ENCODE measurements at places on chromosomes 4 and X. TPM values are rescaled to one million over a fixed set of nuclear protein-coding genes. Genes with fewer than 3 reads are reported as not detected.

MYL5 gene
- total RNA-seq, result 14.3 TPM

RASL11B gene
- total RNA-seq, result 0.15 TPM

- no peak for DNase-seq
These were observed 52.8 kb downstream of the FHDC1 start for GRCh38 chr4:152988721-152989553.

- DNase-seq, result no peak
These were observed 1179.6 kb upstream of the PCDH7 start for GRCh38 chr4:29540439-29541102.

DNA sequence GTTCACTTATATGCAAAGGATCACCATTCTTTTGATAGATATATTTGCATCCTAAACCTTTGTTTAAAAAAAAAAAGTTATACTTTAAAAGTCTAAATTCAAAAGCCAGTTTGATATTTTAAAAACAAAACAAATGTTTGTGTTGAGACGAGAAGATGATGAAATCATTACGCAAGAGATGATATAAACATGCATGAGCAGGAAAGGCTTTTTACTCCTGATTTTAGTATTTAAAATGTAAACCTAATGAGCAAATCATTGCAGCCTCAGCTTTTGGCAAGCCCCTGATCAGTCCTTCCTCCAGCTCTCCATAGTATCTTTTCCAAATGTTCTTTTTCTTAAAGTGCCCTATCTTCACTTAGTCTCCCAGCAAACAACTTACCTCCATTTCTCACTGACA lies 115.6 kb downstream of the ARAP2 start:
- no peak for DNase-seq

DNA sequence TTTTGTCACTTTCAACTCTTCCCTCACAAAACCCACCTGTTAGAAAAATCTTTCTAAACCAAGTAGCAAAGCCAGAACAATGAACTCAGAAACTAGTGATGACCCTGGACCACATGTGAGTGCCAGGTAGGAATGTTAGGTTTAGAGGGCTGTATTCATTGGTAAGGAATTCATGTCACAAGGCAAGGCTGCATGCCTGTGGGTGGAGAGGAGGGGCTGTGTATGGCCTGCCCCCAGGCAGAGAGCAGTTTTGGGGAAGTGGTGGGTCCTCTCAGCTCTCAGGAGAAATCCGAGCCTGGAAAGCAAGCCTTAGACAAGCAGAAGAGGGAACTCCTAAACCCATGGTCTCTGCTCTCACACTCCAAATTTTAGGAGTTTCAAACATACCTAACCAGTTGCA lies 2.4 kb downstream of the RNF175 start:
- DNase-seq, result no peak

ADRA2C gene
- total RNA-seq, result not detected

SPANXN2 gene
- not detected for total RNA-seq

- no peak for DNase-seq
These were observed 654 bp upstream of the DDIT4L start for GRCh38 chr4:100190643-100191600.

GRCh38 chr4:108449129-108449528 lies 171.2 kb upstream of the RPL34 start:
- DNase-seq, result no peak

DNA sequence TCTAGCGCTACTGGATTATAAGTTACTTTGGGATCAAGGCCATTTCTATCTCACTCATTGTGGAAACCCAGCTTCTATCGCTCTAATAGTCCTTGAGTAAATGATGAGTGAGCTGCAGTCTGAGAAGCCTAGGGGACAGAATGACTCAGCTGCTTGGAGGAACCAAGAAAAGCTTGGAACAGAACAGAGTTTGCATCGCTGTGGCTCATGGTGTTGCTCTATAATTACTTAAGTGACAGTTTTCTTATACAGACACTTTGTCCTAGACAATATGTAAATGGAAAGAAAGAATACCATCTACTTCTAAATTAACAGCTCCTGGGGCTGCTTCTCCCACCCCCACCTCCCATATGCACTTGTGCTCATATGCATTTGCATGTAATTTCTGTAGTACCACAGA lies 156.9 kb downstream of the SLIT2 start:
- DNase-seq, result no peak

DNA sequence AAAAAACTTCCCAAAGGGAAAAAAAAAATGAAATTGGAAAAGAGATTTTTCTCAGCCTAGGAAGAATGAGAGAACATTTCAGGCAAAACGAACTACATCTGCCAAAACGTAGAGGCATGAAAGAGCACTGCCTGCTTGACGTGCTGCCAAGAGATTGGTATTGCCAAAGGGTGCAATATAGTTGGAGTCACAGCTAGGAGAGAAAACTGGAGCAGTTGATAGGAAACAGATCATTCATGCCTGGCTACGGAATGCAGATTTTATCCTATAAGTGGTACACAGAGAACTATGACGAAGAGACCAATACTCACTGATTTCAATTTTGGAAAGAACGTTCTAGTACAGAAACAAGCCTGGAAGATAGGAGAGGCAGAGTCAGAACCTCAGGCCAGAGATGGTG lies 68.4 kb upstream of the IQCM start:
- DNase-seq, result no peak

DNA sequence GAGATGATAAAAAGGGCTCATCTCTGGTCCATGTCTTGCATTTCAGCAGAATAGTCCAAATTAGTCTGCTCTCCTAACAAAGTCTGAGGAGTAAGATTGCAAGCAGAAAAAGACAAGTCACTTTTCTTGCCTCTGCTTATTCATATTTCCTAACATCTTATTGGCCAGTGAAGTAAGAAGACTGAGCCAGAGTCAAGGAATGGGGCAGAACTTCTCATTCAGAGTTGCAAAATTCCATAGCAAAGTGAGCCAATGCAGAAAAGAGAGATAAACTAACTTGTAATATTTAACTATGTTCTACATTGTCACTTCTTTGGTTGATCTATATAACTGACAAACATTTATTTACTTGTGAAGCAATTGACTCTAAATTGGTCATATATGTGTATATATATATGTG lies 2304.0 kb downstream of the ARAP2 start:
- DNase-seq, result no peak

DNA sequence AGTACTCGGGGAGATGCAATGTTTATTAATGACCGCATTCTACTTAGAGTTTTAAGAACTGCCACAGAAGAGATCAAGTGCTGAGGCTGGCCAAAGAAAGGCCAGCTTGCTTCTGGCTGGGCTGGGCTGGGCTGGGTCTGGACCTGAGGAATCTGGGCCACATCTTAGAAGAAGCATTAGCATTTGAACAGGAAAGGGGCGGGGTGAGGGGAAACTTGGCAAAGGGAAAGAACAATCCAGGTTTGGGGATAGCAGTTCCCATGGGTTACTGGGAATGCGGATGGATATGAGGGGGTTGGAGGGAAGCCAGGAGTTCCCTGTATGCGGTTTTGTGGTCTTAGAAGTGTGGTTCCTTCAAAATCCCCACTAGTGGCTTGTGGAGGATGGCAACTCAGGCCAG lies 83.3 kb downstream of the CLDN34 start:
- DNase-seq, result no peak

DNA sequence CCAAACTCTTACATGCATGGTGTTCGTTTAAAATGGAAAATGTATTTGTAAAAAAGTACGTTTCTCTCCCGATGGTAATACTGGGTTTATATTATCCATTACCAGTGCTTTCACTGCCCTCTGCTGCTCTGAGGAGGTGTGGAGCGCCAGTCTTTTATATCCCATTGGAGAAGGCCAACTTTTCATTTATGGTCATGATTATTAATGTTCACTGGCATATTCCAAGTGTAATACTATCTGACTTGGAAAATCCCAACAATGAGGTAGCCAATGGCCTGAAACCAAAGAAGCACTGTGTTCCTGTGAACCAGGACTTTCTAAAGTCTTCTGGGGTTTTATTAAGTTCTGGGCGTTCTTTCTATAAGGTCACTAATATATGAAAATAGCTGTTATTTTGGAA lies 80.7 kb downstream of the SYNPO2 start:
- DNase-seq, result no peak

DNA sequence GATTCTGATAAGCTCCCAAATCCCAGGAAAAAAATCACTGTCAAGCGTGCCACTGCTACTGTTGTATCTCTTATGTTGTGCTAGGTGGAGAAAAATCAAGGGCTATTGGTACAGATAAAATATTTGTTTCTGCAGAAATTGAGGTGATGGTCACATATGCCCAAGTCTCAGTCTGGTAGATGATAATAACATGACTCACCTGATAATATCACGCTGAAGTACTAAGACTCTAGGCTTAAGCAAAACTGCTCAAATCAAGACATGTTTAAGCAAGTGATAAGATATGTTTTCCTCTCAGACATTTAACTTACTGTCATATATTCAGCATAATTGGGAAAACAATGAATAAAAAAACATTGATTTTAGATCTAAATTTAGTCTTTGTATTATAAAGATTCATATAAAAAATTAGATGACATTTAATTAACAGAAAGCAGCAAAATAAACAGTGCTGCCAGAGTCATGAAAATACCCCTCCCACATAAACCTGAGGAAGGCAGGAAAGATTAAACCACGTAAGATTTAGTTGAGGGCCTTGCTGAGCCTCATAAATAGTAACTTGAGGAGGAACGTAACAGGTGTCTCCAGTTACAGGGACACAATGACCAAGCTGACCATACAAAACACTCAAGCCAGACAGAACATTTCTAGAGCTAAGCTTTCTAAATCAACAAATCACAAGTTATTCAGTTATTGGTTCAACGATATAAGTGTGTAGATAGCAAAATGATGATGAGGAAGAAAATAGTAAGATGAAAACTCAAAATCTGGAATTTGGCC lies 143.5 kb downstream of the CHM start:
- DNase-seq, result no peak

CXCL13 gene
- total RNA-seq, result not detected

BMX gene
- total RNA-seq, result not detected

DNA sequence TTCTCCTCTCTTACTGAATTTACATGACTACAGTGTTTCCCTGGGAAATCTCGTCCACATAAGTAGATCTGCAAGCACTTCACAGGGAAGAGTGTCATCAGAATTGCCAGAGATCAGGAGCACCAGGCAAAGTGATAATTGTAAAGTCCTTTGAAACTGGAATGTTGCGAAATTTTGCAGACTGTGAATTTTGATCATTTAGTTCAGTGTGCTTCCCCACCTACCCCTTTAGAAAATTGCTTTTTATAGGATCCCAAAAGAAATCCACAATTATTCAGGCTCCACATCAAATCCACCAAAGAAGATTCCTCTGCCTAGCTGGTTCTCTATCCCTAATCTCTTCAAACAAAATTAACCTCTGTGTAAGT lies 10.2 kb downstream of the PTCHD1 start:
- DNase-seq, result no peak

PPEF2 gene
- 0.29 TPM for total RNA-seq

DNA sequence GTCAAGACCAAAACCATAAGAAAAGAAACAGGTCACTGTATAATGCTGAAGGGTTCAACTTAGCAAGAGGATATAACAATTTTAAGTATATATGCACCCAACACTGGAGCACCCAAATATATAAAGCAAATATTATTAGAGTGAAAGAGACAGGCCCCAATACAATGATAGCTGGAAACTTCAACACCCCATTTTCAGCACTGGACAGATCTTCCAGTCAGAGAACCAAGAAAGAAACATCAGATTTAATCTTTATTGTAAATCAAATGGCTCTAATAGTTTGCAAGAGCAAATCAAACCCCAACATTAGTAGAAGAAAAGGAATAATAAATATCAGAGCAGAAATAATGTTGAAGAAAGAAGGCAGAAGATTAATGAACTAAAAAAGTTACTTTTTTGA lies 36.2 kb downstream of the MAGED4 start:
- DNase-seq, result no peak

DNA sequence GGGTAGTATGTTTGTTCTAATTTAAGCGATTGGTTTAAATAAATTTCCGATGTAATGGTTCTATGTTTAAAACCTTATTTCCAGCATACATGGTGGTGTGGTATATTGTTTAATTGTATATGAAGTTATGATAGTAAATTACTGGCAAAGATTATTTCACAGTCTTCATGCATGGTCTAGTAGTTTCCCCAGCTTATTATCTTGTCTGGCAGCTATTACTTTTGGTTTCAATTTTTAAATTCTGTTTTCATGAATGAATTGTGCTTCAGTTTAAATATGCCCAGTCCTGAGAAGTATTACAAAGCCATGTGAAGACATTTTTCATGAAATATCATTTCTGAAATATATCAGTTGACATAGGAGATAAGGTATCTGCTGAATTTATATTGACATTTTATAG lies 6.3 kb downstream of the ALG13 start:
- no peak for DNase-seq

GRCh38 chr4:129583868-129584267 lies 487.9 kb downstream of the C4orf33 start:
- DNase-seq, result no peak

AKAP14 gene
- not detected for total RNA-seq

DNA sequence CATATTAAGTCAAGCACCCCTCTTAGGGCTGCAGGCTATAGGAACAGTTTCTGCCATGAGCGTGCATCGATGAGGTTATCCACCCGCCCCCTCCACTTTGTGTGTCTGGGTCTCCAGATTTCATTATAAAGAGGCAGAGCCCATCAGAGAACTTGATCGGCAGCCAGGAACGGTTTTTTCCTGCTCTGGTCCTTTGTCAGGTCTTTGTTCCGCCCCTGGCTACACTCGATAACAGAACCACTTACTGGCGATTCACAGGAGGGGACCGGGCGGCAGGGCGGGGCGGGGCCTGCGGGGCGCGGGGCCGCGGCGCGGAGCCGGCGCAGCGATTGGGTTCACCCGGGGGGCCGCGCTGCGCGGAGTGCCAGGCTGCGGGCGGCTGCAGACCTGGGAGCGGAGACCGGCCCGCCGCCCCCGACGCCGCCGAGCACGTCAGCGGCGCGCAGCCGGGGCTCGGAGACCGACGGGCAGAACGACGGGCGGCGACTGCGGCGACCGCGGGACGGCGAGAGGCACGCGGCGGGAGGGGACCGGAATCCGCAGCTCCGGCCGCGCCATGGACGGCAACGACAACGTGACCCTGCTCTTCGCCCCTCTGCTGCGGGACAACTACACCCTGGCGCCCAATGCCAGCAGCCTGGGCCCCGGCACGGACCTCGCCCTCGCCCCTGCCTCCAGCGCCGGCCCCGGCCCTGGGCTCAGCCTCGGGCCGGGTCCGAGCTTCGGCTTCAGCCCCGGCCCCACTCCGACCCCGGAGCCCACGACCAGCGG lies at the start of gene SLC10A4:
Gene SLC10A4 (plus strand): TSS at position 338 of the 771 bp plus-strand sequence. CDS start 219 bp downstream, at position 557.
- DNase-seq, result no peak

DNA sequence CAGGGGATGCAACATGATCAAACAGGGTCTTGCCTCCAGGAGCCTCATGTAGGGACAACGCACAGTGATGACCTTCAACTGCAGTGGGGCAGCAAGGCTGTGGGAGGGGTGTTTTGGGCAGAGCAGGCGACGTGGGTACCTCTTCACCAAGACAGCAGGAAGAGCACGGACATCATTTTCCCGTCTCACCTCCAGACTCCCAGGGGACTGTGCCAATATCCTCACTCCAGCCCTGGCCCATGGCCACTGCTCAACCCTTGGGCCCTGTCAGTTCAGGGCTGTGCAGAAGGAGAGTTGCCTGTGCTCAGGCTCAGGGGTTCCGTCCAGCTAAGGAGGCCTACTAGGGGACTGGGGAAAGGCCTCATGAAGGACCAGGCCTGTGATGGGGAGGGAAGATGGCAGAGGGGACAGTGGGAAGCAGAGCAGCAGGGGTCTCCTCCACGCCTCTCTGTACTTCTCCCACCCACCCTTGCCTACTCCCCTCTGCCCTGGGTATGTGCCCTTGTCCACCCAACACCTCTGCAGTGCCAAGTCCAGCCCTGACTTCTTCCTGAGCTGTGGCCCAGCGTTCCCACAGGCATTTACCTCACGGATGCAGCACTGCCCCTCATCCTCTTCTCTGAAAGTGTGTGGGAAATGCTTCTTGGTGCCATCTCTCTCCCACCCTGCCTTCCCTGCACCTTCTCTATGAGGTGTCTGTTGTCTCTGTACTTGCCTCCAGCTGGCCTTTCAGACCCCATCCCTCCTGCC lies 1.4 kb downstream of the IL9R start:
- DNase-seq, result no peak
